ENCODE measurements at places on chromosomes 2 and 18.
A peak's percentile ranks its signal among the peaks of the same experiment; 100 is the strongest.

- no peak for DNase-seq
Measured at GRCh38 chr2:167388497-167388896, 500.2 kb downstream of the XIRP2 start.

GRCh38 chr2:98730707-98731040 lies 258 bp downstream of the MGAT4A start:
- peak; percentile 85 for DNase-seq

DNA sequence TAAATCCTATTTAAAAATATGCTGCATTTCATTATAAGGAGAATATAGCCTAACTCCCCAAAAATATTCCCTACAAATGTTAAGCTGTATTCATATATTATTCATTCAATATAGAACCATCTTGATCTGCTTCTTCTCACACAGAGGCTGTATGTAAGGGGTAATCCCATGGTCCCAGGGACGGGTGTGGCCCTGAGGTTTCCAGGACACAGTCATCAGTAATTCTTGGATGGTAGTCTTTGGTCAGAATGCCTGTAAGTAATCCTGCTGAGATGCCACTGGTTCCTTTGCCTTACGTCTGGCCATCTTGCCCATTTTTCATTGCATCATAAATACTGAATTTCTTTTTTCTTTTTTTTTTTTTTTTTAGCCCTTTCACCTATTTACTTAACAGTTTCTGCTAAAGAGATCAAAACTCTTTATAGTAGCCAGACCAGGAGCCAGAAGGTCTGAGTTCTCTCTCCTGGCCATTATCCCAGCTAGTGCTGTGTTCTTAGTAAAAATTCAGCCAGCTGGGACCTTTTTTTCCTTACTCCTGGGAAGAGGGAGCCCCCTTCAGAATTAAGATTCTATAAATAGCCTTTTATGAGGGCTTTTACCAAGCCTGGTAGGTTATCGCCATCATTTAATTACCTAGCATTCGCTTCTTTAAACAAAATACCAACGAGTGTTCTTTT lies 134.9 kb downstream of the SOX11 start:
- no peak for DNase-seq

GRCh38 chr2:212089873-212090272 lies 448.7 kb downstream of the ERBB4 start:
- no peak for DNase-seq

GRCh38 chr18:43863180-43863579 lies 585.9 kb upstream of the SYT4 start:
- DNase-seq: no peak

DNA sequence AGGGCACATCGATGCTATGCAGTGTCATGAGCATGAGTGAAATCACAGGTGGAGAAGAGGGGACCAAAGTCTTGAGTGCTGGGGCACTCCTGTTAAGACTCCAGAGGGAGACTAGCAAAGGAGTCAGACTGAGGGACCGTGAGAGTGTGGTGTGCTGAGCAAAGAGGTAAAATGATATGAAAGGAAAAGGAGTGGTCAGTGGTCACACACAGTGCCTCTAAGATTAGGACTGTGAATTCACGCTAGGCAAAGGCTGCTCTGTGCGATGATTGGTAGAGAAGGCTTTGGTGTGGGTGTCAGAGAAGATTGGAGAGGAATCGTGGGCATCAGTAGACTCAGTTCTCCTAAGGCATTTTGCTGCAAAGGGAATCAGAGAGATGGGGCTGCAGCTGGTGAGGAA lies 12.8 kb downstream of the SOCS6 start:
- DNase-seq: no peak

DNA sequence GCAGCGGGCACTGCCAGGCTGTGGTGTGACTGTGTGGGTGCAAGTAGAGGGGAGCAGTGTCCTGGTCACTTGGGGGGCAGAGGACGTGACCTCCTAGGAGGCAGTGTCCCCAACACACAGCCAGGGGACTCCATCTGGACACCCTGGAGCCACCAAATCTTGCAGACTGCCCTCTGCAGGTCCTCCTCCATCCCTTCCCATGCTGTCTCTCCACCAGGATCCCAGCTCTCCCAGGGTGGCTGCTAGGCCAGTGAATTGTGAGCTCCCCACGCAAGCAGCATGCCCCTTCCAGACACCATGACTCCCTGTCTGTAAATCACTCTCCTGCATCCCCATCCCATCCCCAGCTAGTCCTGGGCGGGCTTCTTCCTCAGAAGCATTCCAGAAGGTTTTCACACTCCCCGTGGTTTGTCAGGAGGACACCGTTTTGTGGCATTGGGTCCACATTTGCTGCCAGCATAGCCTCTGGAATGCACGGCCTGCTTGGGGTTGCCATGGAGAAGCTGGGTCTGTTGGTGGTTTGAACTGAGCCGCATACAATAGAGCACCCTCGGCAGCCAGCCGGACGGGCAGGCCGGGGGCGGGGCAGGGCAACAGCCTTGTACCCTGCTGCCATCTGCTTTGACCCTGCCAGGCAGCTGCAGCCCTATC lies 210.7 kb downstream of the KLHL29 start:
- DNase-seq: no peak

- DNase-seq: no peak
Measured at GRCh38 chr18:58117786-58118403, 73.9 kb downstream of the NEDD4L start.

DNA sequence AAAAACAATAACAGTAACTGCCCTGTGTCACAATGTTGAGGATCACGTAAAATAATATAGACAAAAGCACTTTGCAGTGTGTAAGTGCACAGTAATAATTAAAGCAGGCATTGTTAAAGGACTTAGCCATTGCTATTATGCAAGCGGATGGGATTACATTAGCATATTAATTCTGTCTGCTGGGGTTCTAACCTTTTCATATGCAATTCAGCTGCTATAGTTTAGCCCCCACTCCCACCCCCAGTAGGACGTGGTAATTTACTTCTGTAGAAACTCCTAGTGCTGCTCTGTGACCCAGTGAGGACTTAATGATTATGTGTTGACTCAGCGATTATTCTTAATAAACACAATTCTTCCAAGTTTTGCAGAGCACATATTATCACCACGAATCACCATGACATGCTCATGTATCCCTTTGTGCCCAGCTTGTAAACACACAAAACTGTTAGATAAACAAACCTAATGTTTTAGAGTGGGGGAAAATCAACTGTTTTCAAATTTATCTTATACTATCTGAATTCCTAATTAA lies 5.1 kb upstream of the ADAM23 start:
- no peak for DNase-seq

- no peak for DNase-seq
Measured at GRCh38 chr2:70717431-70718038, 50.5 kb downstream of the ADD2 start.

- no peak for DNase-seq
Measured at GRCh38 chr18:59096098-59096789, 43.4 kb upstream of the SEC11C start.

GRCh38 chr2:228827056-228827700 lies 443.9 kb downstream of the PID1 start:
- no peak for DNase-seq

- DNase-seq: no peak
Measured at GRCh38 chr2:104120171-104120570, 733.7 kb upstream of the POU3F3 start.

DNA sequence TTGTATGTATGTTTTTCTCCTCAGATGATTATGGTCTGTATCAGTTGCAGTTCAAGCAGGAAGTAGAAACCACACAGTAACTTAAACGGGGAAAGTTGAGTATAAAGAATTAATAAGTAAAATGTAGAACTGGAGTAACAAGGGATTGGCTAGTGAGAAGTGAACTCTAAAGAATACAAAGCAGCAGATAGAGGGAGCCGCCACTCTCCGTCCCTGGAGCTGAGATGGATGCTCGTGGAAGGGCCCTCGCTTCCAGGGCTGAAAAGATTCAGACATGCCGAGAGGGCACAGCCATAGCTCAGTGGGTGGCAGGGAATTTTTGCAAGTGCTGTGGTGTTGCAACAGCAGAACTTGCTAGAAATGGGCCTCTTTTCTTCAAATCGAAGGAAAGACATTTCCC lies 155.8 kb downstream of the COL6A3 start:
- no peak for DNase-seq

All from natural killer cell (primary cell).